Thoracic aorta (tissue), 2 donors: ENCODE measurements at places on chromosomes 7 and 10. TPM values are rescaled to one million over a fixed set of nuclear protein-coding genes. Genes with fewer than 3 reads are reported as not detected.

DNA sequence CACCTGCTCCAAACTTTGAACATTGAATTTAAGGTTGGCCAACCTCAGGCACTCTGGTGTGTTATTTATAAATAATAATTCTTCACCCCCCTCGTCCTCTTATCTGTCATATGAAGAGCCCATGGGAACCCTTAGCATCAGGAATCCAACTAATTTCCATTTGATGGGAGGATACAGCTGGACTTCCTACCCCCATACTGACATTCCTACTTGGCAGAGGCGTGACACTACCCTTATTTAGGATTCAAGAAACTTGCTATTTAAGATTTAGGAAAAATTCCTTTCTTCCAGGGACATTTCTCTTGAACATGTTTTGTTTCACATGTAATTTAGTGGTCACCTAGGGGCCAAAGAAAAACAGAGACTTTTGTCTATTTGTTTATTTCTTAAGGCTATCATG, 171.9 kb upstream of the NRP1 start:
- H3K4me3 ChIP-seq = no peak overlapping the region
- no peaks in the 10 kb centered on the region for H3K27me3 ChIP-seq
- H3K27ac ChIP-seq = no peak overlapping the region
- DNase-seq = no peak
- H3K36me3 ChIP-seq = no peaks in the 10 kb centered on the region

Gene KIF20B
- total RNA-seq = 2.0 TPM

GRCh38 chr10:123854003-123854402, 37.6 kb downstream of the CPXM2 start:
- H3K4me1 ChIP-seq = peaks cover 24% of the 10 kb centered on the region
- no peak for DNase-seq
- H3K36me3 ChIP-seq = no peaks in the 10 kb centered on the region
- peak overlapping the region; percentile 66 for H3K27ac ChIP-seq
- H3K27me3 ChIP-seq = no peaks in the 10 kb centered on the region

- H3K36me3 ChIP-seq = no peaks in the 10 kb centered on the region
- H3K4me1 ChIP-seq = no peaks in the 10 kb centered on the region
- H3K27ac ChIP-seq = no peak overlapping the region
- DNase-seq = no peak
Observed at GRCh38 chr7:127532151-127532550, 53.2 kb downstream of the GCC1 start.

DNA sequence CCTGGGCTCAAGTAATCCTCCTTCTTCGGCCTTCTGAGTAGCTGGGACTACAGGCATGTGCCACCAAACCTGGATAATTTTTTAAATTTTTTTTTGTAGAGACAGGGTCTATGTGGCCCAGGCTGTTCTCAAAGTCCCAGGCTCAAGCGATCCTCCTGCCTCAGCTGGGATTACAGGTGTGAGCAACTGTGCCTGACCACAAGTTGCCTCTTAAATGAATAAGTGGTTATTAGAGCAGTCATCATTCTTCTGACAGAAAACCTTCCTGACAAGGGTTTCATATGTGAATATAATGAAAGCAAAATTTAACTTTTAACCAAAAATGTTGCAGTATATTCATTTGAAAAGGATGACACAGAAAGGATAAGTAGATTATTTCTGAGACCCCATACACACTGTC, 532.5 kb downstream of the GRM8 start:
- no peak for DNase-seq
- no peak overlapping the region for H3K4me3 ChIP-seq
- no peaks in the 10 kb centered on the region for H3K36me3 ChIP-seq
- H3K4me1 ChIP-seq = no peaks in the 10 kb centered on the region

Gene GRID1
- total RNA-seq = 0.27 TPM

DNA sequence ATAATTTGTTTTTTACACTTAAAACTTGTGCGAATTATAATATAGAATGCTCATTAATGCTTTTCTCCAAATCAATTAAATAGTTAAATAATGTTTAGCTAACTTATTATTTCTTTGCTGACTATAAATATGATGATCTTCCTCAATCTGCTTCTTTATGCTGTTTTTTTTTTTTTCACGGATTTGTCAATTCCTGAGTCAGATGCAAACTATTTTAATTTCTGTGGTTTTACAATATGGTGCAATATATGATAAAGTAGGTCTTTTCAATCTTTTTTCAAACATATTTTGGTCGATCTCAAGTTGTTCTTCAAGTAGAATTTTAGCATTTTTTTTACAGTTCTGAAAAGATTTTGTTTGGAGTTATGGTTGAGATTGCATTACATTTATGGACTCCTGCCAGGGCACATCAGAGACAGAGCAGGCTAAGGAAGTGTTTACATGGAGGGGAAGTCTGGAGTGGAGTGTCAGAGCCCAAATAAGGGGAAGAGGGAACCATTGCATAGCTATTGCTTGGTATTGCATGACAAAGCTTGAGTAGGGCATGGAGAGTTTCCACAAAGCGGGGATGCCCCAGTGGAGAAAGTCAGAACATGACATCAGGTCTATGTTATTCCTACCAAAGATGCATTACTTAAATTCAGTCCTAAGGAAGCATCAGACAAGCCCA, 204.4 kb downstream of the OTUD1 start:
- no peak for DNase-seq
- H3K27ac ChIP-seq = no peak overlapping the region
- H3K27me3 ChIP-seq = no peaks in the 10 kb centered on the region
- no peaks in the 10 kb centered on the region for H3K4me1 ChIP-seq

DNA sequence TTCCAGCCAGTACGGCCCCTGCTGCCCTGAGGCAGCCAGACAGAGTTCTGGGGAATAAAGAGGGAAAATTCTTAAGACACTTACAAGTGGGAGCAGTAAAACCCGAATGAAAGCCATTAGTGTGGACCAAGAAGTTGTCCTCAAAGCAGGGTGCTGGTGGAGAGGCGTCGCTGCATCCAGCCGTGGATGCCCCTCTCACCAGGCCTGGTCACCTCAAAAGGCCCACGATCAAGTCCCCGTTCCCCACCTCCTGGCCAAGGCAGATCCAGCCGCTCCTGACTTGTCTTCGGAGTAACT, 656 bp downstream of the VSTM4 start:
- H3K36me3 ChIP-seq = no peaks in the 10 kb centered on the region
- H3K27ac ChIP-seq = peak overlapping the region; percentile 79
- H3K27me3 ChIP-seq = no peaks in the 10 kb centered on the region
- H3K4me3 ChIP-seq = peak overlapping the region; percentile 83

GRCh38 chr7:76074306-76074971, 26.5 kb downstream of the MDH2 start:
- H3K4me1 ChIP-seq = no peaks in the 10 kb centered on the region
- no peaks in the 10 kb centered on the region for H3K27me3 ChIP-seq
- no peaks in the 10 kb centered on the region for H3K36me3 ChIP-seq
- H3K4me3 ChIP-seq = no peak overlapping the region

Gene ERVW-1
- not detected for total RNA-seq

Gene RTKN2
- not detected for total RNA-seq

DNA sequence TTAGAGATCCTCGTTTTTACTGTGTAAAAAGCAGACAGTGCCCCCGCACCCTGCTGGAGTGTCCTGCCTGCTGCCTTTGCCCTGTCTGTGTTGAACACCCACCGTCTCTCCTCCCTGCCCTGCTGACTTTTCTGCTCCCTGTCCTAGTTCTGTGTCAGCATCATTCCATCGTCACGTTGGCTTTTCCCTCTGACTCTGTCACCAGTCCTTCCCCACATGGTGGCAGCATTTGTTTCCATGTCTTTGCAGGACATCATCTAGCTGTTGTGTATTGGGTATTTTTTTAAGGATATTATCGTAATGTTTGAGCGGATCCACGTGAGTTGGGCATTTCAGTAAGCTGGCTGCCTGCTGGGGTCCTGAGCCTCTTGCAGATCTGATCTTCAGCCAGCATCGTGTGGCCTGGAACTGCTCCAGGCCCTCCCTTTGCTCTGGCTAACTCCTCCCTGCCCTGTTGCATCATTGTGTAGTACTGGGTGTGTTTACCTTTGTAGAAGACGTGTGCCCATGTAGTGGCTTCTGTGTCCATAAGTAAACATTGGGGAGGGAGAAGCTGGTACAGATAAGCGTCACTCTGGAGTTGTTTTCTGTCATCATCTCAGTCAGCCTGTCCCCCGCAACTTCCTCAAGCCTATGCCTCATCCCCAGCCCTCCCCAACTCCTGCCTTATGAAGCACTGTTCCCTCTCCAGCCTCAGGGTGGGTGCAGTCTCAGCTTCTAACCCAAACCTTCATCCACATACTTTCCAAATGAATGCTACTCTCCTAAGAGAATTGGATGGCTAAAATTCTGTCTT, 44.3 kb downstream of the TRRAP start:
- H3K4me3 ChIP-seq = no peak overlapping the region
- H3K27me3 ChIP-seq = no peaks in the 10 kb centered on the region
- no peaks in the 10 kb centered on the region for H3K4me1 ChIP-seq

Gene SEM1
- 73.9 TPM for total RNA-seq

Gene SUGCT
- total RNA-seq = 3.3 TPM

GRCh38 chr10:85997544-85997943, 369.1 kb downstream of the GRID1 start:
- H3K27ac ChIP-seq = no peak overlapping the region
- DNase-seq = no peak
- no peaks in the 10 kb centered on the region for H3K4me1 ChIP-seq
- H3K4me3 ChIP-seq = no peak overlapping the region
- no peaks in the 10 kb centered on the region for H3K27me3 ChIP-seq

GRCh38 chr7:70053421-70053820, 455.1 kb downstream of the AUTS2 start:
- DNase-seq = no peak
- H3K36me3 ChIP-seq = no peaks in the 10 kb centered on the region

DNA sequence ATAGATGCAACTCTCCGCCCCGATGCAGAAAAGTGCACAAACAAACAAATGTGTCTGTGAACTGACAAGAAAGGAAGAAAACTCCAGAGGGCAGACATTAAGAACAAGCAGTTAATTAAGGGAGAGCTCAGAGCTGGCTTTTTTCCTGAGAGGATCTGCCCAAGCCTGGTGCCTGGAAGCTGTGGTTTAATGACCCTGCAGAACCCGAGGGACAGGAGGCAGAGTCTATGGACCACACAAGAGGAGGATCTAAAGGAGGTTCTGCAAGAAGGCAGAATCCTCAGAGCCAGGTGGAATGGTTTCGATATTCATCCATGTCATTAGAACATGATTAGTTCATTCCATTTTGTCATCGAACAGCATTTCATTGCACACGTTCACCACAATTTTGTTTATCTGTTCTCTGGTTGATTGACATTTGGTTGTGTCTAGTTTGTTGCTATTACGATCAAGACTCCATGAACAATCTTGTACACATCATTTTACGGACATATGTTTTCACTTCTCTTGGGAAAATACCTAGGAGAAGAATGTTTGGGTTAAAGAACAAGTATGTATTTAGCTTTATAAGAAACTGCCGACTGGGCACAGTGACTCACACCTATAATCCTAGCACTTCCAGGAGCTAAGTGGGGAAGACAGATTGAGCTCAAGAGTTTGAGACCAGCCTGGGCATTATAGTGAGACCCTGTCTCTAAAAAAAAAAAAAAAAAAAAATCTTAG, 560.2 kb downstream of the CALN1 start:
- no peak overlapping the region for H3K27ac ChIP-seq

GRCh38 chr10:50439187-50439586, 184.6 kb downstream of the SGMS1 start:
- H3K27ac ChIP-seq = no peak overlapping the region
- H3K36me3 ChIP-seq = no peaks in the 10 kb centered on the region
- H3K4me3 ChIP-seq = no peak overlapping the region
- peaks cover 22% of the 10 kb centered on the region for H3K4me1 ChIP-seq
- no peak for DNase-seq

DNA sequence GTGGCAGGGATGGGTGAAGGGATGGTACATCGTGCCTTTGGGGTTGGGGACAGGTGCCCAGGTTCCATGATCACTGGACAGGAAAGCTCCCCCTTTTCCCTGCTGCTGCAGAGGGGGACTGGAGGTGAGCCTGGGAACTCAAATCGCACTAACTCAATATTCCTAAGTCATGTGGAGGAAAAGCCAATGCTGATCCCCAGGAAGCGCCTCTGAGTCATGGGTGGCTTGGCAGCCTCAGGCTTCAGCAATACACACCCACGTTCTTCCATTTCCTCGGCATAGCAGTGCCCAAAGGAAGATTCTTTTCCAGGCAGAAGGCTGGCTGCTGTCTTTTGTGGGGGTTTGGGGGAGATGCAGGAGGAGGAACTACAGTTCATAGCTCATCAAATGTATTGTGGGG, 165.8 kb downstream of the CCDC3 start:
- no peaks in the 10 kb centered on the region for H3K27me3 ChIP-seq
- H3K4me3 ChIP-seq = no peak overlapping the region
- no peak overlapping the region for H3K27ac ChIP-seq

DNA sequence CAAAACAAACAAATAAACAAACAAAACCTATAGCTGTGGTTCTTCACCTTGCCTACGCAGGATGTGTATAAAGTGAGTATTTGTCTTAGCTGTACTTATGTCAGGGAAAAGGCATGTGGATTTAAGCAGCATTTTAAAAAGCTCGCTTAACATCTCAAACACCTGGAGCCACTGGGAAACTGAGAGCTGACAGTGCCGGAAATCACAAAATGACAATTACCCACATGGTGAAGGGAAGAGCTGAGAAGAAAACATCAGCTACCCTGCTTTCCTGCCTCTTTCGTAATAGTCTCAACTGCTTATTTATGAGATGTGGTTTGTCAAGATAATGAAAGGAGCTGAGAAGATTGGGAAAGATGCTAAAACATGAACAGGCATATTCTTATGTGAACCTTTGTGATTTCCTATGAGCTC, 31.1 kb upstream of the MSMB start:
- no peak overlapping the region for H3K27ac ChIP-seq
- no peak overlapping the region for H3K4me3 ChIP-seq
- no peaks in the 10 kb centered on the region for H3K4me1 ChIP-seq
- no peaks in the 10 kb centered on the region for H3K27me3 ChIP-seq

Gene NUP205
- total RNA-seq = 30.1 TPM

DNA sequence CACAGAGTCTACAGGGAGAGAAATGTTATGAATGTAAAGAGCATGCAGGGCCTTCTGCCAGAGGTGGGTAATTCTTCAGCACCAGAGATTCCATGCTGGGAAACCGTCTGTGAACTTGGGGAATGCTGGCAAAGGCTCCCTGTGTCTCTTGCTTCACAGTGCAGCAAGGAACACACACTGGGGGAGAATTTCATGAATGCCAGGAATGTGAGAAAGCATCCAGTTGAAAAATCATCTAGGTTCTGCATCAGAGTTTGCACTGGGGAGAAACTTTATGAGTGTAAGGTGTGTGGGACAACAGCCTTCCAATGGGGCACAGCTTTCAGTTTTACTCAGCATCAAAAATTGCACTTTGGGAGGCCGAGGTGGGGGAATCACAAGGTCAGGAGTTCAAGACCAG, 224.3 kb upstream of the IGFBP3 start:
- no peak overlapping the region for H3K4me3 ChIP-seq
- H3K4me1 ChIP-seq = peaks cover 27% of the 10 kb centered on the region
- peak overlapping the region; percentile 24 for H3K27ac ChIP-seq
- no peaks in the 10 kb centered on the region for H3K36me3 ChIP-seq
- H3K27me3 ChIP-seq = no peaks in the 10 kb centered on the region

Gene SLC16A12
- total RNA-seq = 1.2 TPM

Gene CNTNAP2
- not detected for total RNA-seq

- H3K27ac ChIP-seq = no peak overlapping the region
- H3K27me3 ChIP-seq = no peaks in the 10 kb centered on the region
- H3K4me1 ChIP-seq = no peaks in the 10 kb centered on the region
- H3K4me3 ChIP-seq = no peak overlapping the region
- H3K36me3 ChIP-seq = no peaks in the 10 kb centered on the region
Observed at GRCh38 chr10:105973360-105973759, 1191.1 kb downstream of the SORCS1 start.

- H3K27ac ChIP-seq = no peak overlapping the region
- H3K4me1 ChIP-seq = no peaks in the 10 kb centered on the region
- no peak overlapping the region for H3K4me3 ChIP-seq
- no peaks in the 10 kb centered on the region for H3K27me3 ChIP-seq
- no peak for DNase-seq
Observed at GRCh38 chr7:26307226-26307625, 15.6 kb downstream of the SNX10 start.
